ENCODE measurements at places on chromosomes 3 and 15.

DNA sequence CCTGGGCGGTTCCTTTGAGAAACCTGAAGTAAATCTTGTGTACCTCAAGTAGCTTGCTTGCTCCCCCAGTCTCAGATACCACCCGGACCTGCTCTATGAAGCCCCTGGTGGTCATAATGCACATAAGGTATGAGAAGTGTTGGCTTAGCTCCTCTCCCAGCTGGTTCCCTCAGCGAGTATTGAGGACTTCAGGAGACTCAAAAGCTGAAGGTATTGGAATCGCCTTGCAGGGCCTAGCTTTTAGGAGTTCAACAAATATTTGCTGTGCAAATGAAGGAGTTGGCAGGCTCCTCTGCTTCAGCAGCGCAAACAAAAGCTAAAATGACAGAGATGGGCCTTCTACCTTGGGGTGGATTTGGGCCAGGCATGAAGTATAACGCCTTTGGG is 1.7 kb downstream of the CMTM8 start:
- DNase-seq, result peak; percentile 22

DNA sequence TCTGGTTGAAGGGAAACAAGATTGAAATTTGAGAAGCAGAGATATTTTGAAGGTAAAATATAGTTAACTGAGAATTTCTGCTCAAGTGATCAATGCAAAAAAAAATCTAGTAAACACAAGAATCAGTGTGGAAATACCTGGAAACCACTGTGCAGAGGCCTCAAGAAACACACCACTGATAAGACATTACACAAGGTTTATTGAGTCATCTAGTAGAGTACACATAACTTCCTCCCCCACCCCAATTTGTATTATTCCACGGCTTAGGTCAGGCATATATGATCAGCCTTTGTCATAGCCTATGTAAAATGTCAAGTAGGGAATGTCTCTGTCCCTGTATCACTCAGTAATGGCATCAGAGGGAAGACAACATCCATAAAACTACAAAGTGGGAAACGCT is 447.8 kb upstream of the BCHE start:
- no peak for DNase-seq

GRCh38 chr3:165835431-165835830 is 1.8 kb downstream of the BCHE start:
- no peak for DNase-seq

DNA sequence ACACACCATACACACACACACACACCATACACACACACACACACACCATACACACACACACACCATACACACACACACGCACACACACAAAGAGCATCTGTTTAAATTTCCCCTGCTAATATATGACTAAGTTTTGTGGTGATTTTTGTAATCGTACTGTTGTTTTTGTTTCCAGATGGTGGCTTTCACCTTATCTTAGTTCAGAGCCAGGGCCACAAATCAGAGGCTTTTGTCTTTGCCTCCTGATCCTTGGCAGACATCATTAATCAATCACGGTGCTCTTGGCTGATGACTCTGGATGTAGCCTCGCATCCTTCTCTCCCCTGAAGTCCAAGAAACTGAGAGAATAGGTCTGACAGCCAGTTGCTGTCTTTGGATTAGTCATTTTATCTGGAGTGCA is 52.1 kb downstream of the EDEM1 start:
- no peak for DNase-seq

- DNase-seq, result no peak
These were observed 12.1 kb downstream of the SEMA4B start for GRCh38 chr15:90213122-90213817.

Data from activated effector memory CD4-positive, alpha-beta T cell treated with Interleukin-2 at 50 U/mL for 16 hours (primary cell).